ENCODE measurements at places on chromosomes 3 and 15.

- no peak for DNase-seq
These were observed 93.9 kb downstream of the RBPMS2 start for GRCh38 chr15:64681424-64682024.

DNA sequence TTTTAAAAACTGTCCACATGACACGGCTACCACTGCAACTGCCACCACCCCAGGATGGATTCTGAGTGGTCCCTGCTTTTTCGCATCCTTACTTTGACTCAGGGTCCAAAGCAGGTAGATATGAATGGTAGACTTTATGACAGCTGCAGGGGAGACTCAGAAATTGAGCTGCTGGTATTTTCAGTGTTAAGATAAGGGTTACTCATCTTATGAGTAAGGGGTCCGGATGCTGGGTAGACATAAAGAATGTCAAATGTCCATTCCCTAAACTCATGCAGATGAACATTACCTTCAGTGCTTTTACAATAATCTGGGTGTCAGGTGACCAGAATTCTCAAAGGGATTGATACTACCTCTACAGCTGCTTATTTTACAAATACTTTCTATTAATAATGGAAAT is 25.9 kb upstream of the BBX start:
- no peak for DNase-seq

- no peak for DNase-seq
These were observed 124.6 kb downstream of the NTRK3 start for GRCh38 chr15:88131937-88132336.

DNA sequence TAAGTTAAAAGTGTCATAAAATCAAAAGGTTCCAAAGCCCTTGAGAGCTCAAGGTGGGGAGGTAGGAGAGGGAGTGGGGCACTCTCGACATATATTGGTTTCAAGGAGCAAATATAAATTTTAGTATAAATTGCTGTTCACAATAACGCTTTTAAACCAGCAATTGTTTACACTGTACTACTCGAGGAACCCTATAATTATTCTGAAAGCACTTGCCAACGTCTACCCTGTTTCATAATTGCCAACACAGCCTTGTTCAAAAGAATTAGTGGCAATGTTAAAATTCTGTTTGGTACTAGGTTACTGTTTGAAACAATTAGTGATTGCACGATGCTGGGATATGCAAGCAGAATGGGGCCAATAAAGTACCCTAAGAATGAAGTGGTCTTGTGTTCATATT is 76.3 kb upstream of the ICE2 start:
- no peak for DNase-seq

- no peak for DNase-seq
These were observed 47.0 kb downstream of the EXD1 start for GRCh38 chr15:41183581-41183980.

- DNase-seq: no peak
These were observed 57.8 kb upstream of the TBC1D5 start for GRCh38 chr3:17800232-17800631.

Data from activated naive CD4-positive, alpha-beta T cell treated with anti-CD3 and anti-CD28 coated beads, Interleukin-2, amount 50 U/mL, for 16 hours (primary cell).